Substantia nigra (tissue), 51 donors: ENCODE measurements at places on chromosomes 13 and 19.

DNA sequence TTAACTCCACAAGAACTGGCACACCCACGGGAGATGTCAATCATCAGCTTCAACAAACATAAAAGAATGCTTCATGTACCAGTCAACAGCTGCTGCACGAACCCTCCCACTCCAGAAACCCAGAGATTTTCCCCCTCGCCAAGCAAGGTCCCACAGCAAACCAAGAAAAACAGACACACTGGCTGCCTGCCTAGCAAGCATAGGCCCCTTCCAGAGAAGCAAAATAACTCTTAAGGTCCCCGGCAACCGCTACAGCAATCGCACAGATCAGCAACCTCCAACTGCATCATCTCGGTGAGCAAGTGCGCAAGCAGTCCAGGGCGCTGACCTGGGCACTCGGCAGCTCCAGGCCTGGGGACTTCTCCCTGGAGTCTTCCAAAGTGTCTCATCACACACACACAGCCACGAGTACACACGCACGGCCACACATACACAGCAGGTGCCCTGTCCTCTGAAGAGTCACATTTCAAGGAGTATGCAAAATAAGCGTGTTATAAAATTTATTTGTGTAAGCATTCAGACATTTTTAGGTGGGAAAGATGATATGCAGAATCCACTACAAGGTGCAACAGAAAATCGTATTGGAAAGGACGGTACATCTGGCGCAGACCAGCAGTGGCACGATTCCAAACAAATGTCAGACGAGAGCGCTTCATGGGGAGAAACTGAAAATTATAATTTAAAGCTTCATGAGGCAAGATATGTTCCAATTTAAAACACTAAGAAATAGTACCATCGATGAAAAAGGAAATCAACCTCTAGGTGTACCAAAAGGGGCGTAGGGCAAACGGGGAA, 125.0 kb downstream of the STK24 start:
- DNase-seq: no peak

DNA sequence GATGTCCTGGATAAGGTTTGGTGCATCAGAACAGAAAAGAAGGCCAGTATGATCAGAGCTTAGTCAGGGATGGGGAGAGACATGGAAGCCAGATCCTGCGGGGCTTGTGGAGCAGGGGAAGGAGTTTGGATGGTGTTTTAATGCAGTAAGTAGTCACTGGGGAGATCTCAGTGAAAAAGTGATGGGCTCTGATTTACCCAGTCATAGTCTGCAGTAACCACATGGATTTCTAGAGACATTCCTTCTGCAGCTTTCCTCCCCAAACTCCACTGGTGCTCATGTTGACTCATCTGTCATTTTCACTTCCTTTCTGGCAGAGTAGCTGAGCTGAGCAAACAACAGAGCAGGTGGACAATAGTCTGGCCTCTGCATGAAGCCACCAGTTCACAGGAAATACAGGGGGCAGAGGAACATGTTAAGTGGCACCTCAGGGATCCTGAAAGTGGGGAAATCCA, 144.1 kb downstream of the DPF1 start:
- no peak for DNase-seq

GRCh38 chr19:28847468-28847867, 365.5 kb downstream of the UQCRFS1 start:
- DNase-seq: no peak

DNA sequence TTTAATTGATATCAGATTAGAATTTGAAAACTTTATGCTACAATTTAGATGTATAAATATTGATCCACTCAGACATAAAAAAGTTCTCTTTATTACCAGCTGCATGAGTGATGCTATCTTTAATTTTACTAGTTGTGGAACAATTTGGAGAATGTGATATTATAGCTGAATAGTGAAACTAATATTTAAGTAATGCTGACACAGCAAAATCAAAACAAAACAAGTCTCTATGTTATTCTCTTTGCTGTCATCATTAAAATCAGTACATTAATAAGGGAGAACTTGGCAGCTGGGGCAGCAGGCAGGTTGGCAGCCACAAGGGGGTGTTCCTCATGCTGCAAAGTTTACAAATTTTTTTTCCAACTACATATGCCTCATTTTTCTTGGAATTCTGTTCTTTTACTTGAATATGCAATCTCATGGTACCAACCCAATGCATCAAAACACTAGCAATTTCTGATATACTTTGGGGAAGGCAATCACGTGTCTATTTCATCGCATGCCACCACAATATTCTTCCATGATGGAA, 585.3 kb downstream of the FGF9 start:
- no peak for DNase-seq

DNA sequence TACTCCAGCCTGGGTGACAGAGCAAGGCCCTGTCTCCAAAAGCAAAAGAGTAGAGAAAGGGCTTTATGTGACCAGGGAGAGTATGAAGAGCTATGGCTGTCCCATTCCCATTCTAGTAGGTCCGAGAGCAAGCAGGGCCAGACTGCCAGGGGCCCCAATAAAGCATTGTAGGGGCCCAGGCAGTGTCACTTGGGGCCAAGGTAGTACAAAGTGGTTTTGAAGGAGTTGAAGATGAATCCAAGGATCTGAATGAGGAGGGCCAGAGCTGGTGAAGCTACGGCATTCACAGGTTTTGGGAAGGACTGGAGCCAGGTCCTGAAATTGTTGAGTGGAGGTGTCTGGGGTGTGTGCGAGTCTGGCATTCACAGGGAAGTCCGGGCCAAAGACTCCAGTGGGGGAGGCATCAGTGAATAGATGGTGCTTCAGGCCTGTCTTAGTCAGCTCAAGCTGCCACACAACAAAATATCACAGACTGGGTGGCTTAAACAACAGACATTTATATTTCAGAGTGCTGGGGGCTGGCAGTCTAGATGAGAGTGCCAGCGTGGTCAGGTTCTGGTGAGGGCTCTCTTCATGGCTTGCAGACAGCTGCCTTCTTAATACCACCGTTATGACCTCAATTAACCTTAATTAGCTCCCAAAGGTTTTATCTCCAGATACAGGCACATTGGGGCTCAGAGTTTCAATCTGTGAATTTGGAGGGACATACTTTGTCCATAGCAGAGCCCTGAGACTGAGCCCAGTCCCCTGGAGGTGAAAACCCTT, 9.9 kb downstream of the NACC1 start:
- no peak for DNase-seq

- peak; percentile 49 for DNase-seq
Measured at GRCh38 chr13:74575729-74576125, 441.5 kb upstream of the KLF12 start.

DNA sequence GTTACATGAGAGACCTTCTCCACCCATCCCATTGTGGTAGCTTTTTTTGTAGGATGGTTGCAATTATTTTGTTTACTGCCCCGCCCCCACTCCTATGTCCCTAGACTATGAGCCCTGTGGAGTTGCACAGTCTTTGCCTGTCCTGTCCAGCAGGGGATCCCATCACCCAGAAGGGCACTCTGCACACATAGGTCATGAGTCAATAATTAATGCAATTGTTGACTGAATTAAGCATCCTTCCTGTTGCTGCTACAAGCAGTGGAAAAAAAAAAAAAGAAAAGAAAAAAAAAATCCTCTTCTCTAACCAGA, 14.2 kb downstream of the C19orf81 start:
- DNase-seq: no peak

GRCh38 chr19:4094291-4094690, 27.6 kb upstream of the ZBTB7A start:
- no peak for DNase-seq

- no peak for DNase-seq
Measured at GRCh38 chr19:42149447-42150202, 17.4 kb upstream of the POU2F2 start.

GRCh38 chr13:44306371-44307192, 67.0 kb upstream of the SERP2 start:
- peak; percentile 36 for DNase-seq

- DNase-seq: no peak
Measured at GRCh38 chr19:45716359-45717130, 14.2 kb downstream of the FBXO46 start.

- no peak for DNase-seq
Measured at GRCh38 chr13:111158136-111158805, 43.2 kb downstream of the ARHGEF7 start.

DNA sequence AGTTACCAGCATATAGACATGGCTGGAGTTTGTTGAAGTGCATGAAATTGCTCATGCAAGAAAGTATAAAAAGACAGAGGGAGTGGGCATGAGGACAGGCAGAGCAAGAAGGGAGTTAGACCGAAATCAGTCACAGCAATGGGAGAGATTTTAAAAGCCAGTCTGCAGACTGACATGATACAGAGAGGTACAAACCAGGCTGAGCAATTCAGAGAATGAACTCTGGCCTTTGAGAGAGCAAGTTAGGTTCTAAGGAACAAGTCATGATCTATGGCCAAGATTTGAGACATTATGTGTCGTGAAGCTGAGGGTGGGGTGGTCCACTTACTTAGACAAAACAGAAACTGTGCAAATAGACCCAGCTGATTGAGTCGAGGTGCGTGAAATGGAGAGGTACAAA, 93.4 kb upstream of the TSC22D1 start:
- DNase-seq: no peak

GRCh38 chr13:114131583-114132418, 622 bp downstream of the RASA3 start:
- DNase-seq: no peak

DNA sequence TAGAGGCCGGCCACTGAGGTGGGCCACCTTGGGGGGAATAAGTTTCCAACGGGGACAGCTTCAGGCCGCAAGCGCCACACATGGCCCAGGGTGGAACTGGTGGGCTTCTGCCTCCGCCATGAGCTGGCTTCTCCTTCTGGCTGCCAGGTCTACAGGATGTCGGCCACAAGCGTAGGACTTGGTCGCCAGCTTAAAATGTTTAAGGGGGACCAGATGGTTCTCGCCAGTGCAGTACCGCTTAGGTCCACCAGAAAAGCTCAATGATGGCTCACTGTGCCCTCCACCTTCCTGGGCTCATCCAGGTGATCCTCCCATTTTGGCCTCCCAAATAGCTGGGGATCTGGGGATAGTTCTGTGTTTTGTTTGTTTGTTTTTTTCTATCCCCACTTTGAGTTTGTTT, 38.7 kb upstream of the ZNF254 start:
- DNase-seq: no peak

DNA sequence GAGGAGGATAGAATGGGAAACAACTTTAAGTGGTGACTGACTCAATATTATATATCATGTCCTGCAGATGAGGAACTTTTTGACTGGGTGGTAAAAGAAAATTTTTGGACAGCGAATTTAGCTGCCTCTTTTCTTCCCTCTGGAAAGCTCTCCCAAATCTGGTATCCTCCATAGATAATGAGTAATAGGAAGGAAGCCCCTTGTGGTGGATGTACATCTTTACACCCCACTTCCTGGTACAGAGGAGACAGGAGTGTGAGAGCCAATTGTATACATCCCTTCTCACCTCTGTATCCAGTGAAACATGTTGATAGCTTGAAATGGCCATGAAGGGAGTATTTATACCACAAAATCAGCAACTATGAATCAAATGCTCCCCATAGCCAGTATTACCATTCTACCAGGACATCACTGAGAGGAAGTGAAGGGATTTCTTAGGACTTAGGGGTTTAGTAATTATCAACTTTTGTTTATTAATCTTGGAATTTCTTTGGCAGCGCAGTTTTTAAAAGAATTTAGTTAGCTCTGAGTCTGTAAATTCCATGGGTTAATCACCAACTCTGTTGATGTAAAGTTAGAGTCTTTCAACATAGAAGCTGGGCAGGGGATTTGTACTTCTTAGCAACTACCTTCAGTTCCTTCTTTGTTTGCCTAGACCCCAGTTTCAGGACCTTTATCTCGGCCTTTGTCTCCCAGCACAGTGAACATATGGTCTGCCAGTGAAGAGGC, 17.0 kb upstream of the TDRD3 start:
- no peak for DNase-seq

GRCh38 chr19:49119411-49120324, at the start of gene PPFIA3:
Gene PPFIA3, plus strand, starts transcription at chr19:49119544. Its CDS starts 8,330 bp downstream, at chr19:49127874.
- DNase-seq: peak; percentile 53

GRCh38 chr13:94708031-94708859, 4.1 kb downstream of the SOX21 start:
- no peak for DNase-seq

- no peak for DNase-seq
Measured at GRCh38 chr13:75415694-75416093, 66.3 kb downstream of the TBC1D4 start.

DNA sequence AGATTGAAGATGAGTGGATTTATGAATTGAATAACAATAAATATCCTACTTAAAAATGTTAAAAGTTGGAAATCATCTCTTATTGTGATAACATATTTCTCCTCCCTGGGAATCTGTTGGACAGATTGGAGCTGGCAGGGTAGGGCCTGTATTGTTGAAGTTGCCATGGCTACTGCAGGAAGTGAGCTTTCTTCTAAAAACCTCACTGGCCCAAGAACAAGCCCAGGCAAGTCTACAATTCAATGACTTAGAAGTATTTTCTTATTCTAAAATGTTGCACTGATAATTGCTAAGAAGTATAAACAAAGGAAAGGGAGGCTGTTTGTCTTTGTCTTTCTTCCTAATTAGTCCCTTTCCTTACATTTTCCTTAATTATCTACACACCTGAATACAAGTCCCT, 112.1 kb downstream of the DLEU7 start:
- no peak for DNase-seq

DNA sequence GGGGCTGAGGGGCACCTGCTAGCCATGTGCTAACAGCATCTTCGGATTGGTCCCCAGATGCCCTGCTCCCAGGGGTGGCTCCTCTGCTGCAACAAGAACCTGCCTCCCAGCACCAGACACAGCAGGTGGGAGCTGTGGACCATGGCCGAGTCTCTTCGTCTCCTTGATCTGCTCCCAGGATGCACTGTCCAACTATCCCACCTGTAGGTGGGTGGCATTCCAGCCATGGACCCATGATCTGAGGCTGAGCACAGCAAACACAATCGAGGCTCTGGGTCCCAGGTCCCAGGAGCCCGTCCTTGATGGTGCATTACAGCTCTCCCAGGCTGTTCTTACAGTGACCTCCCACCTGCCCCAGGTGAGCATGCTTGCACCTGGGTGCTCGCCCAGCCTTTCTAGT, 1.6 kb downstream of the ZNF837 start:
- no peak for DNase-seq

DNA sequence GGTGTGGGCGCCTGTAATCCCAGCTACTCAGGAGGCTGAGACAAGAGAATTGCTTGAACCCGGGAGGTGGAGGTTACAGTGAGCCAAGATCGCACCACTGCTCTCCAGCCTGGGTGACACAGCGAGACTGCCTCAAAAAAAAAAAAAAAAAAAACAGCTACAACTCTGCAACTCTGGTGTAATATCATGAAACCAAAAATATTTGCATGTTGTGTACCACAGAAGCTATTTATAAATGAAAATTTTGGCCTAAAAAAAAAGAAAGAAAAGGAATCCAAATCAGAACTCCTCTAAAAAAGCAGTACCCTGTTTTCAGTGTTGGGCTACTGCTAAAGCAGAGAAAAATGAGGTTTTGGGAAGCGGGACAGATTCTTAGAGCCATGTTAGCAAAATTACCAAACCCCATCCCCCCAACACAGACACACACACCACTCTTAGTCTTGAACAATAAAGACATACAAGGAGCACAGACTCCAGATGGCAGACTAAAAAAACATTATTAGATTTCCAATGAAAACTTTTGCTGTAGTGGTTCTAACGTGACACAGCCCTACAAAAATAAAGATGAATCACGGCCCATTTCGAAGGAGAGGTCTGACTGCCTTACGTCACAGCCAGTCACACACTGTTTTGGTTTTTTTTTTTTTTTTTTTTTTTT, 51.5 kb downstream of the INSR start:
- DNase-seq: no peak

- peak; percentile 29 for DNase-seq
Measured at GRCh38 chr19:17125728-17126677, 50.4 kb downstream of the MYO9B start.
